Stimulated activated CD8-positive, alpha-beta memory T cell treated with anti-CD3 and anti-CD28 coated beads, Interleukin-15, amount 100 ng/mL, for 4 hours (primary cell): ENCODE measurements at places on chromosomes 7 and 10.

DNA sequence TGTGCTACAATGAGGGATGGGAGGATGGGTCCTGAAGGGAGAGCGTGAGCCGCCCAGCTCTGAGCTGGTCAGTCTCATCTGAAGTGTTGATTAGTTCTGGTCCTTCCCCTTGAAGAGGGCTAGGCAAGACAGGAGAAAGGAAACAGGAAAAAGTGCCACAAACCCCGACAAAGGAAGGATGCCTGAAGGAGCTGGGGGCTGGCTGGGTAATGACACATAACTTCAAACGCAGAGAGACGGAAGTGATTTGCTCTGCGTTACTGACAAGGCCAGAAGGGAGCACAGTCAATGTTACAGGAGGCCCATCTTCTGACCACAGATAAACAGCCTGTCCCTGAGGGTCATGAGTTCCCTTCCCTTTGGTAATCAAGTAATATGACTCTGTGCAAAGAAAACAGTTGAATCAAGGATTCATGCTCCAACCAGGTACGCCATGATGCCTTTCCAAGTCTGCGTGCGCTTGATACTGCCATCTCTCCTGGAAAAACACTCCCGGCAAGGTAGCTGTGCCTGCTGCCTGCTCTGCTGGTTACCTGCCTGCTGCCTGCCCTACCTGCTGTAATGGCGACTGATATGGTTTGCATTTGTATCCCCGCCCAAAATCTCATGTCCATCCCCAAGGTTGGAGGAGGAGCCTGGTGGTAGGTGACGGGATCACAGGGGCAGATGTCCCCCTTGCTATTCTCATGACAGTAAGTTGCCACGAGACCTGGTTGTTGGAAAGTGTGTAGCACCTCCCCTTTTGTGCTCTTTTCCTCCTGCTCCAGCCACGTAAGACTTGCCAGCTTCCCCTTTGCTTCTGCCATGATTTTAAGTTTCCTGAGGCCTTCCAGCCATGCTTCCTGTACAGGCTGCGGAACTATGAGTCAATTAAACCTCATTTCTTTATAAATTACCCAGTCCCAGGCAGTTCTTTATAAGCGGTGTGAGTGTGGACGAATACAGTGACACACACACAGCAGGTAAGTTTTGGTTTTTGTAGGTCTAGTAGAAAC lies 57.9 kb downstream of the GRB10 start:
- no peak for DNase-seq

DNA sequence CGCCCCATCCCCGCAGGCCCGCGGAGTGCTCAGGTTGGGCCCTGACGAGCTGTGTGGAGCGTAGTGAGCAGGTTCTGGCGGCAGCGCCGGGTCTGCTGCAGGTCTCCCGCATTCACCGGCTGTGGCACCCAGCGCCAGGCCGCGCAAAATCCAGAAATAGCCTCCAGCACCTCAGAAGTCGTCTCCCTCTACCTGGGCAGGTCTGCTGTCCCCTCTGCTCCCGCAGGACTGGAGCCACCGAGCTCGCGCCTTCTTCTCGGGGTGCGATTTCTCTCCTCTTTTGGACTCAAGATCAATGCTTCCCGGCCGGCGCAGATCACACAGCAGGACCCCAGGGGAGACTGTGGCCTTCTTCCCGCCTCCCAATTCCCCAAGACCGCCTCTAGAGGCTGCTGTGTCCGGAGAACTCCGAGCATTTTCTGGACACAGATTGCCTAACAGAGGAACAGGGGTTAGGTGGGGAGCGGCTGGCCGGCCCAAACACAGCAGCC lies 8.4 kb downstream of the TLX1 start:
- DNase-seq, result no peak

GRCh38 chr10:7185367-7185690 lies 225.5 kb downstream of the SFMBT2 start:
- DNase-seq, result no peak

DNA sequence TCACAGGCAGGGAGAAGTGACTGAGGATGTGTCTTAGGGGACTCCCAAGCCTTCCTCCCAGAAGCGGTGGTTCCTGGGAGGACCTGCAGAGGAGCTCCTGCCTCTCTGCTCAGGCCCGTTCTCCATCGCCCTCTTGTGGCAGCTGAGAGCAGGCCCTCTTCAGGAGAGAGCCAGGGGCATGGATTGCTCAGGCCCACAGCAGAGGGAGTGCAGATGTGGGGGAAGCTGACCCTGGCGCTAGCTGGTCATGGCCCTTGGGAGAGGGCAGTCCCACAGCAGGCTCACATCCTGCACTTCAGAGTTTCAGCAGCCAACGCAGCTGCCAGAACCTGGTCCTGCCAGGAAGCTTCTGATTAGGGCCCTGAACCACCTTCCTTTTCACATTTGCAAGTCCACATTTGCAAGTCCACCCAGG lies 94.8 kb upstream of the TARP start:
- no peak for DNase-seq

- no peak for DNase-seq
Measured at GRCh38 chr10:32347363-32348022, 535 bp upstream of the EPC1 start.

- no peak for DNase-seq
Measured at GRCh38 chr7:50868426-50869100, 85.9 kb upstream of the GRB10 start.

DNA sequence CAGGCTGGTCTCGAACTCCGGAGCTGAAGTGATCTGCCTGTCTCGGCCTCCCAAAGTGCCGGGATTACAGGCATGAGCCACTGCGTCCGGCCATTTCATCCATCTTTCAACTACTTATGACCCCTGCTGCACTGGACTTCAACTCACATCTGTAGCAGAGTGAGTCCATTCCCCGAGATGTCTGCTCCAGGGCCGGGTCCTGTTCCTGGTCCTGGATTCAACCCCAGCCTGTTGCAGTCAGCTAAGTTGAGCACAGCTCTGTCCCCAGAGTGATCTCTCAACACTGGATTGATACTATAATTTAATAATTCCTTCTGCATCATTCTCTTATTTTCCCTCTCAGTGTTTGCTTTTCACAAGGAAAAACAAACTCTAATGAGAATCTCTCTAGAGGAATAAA lies 25.8 kb downstream of the PRTFDC1 start:
- no peak for DNase-seq

DNA sequence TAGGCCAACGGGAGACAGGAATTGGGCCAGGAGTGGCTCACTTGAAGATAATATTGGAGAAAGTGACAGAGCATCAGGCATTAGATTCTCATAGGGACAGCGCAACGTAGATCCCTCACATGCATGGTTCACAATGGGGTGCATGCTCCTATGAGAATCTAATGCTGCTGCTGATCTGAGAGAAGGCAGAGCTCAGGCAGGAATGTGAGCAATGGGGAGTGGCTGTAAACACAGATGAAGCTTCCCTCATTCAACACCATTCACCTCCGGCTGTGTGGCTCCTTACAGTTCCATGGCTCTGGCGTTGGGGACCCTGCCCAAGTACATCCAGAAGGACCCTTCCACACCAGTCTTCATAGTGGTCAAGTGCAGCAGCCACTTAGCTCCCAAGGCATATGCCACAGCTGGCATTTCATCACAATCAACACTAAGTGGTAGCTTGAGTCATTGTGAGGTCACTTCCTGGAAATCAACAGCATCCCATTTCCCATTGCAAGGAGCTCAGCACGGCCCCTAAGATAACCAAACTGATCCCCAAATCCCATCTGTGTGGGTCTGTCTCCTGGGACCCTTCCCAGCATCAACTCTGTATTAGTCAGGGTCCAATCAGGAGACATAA lies 174.5 kb downstream of the TPST1 start:
- DNase-seq, result no peak

DNA sequence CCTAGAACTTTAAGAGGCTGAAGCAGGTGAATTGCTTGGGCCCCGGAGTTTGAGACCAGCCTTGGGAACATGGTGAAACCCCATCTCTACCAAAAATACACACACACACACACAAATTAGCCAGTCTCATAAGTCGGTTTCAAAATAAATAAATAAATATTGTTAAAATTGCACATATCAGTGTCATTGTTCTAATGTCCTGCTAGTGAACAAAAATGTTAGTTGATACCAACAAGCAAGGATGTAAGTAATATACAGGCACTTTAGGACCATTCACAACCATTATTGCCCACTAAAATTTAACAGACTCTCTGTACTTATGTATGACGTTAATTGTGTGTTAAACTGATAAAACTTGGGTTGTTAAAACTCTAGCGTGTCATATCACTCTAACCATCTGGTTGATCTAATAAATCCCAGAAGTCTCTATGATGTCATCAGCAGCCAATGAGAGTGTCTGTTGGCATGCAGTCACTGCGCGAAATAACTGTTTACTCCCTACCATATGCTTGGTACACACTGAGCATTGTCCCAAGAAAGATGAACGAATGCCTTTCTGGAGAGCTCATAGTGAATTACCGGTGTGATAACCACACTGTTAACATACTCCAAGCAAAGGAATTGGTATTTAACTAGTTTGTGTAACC lies 30.4 kb upstream of the OTUD1 start:
- no peak for DNase-seq

GRCh38 chr10:60417024-60417423 lies 27.3 kb upstream of the ANK3 start:
- no peak for DNase-seq

GRCh38 chr10:132229834-132230556 lies 43.2 kb downstream of the DPYSL4 start:
- no peak for DNase-seq

DNA sequence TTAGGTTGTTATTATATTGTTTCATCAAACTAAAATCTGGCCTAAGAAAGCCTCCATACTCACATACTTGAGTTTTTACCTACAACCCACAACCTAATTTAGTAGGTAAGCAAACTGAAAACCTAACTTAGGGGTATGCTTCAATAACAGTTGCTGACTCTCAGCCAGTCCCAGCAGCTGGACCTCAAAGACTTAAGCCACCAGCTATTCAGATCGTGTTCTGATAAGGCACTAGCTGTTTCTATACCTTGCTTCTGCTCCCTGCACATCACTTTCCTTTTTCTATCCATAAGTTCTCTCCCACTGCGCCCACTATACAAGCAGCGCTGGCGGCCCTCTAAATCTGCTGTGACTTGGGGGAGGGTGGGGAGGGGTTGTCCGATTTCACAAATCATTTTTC lies 42.3 kb downstream of the SUGCT start:
- no peak for DNase-seq

GRCh38 chr10:114412907-114413797 lies 8.8 kb upstream of the AFAP1L2 start:
- DNase-seq, result no peak
